ENCODE measurements at places on chromosomes 2 and 18. TPM values are rescaled to one million over a fixed set of nuclear protein-coding genes. Genes with fewer than 3 reads are reported as not detected.

- no peak for DNase-seq
These were observed 94.5 kb downstream of the LAMA1 start for GRCh38 chr18:7023063-7023580.

DNA sequence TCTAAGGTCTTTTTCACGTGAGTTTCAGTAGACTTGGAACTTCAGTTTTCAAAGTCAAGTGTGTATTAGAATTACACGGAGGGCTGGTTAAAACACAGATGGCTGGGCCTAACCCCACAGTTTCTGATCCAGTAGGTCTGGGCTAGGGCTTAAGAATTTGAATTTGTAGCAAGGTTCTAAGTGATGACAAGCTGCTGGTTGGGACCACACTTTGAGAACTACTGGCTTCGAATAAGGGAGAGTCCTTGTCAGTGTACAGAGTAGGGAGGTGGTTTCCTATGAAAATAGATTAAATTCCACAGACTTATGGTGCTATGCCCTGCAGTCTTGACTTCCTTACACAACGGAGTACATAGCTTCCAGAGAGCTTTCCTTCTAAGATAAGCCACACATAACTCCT, 4.5 kb downstream of the RHOB start:
- DNase-seq: no peak

Gene NFU1
- 57.3 TPM for total RNA-seq

Gene SH2D6
- total RNA-seq: 2.1 TPM

Gene ACP1
- 89.9 TPM for total RNA-seq

Gene OTOS
- not detected for total RNA-seq

Gene MYO5B
- under 0.01 TPM for total RNA-seq

Data from fibroblast of lung (primary cell).